ENCODE measurements at places on chromosomes 16 and 17.
A peak's percentile ranks its signal among the peaks of the same experiment; 100 is the strongest.

- peak; percentile 73 for DNase-seq
These were observed 6.8 kb downstream of the ZNF267 start for GRCh38 chr16:31880322-31880979.

DNA sequence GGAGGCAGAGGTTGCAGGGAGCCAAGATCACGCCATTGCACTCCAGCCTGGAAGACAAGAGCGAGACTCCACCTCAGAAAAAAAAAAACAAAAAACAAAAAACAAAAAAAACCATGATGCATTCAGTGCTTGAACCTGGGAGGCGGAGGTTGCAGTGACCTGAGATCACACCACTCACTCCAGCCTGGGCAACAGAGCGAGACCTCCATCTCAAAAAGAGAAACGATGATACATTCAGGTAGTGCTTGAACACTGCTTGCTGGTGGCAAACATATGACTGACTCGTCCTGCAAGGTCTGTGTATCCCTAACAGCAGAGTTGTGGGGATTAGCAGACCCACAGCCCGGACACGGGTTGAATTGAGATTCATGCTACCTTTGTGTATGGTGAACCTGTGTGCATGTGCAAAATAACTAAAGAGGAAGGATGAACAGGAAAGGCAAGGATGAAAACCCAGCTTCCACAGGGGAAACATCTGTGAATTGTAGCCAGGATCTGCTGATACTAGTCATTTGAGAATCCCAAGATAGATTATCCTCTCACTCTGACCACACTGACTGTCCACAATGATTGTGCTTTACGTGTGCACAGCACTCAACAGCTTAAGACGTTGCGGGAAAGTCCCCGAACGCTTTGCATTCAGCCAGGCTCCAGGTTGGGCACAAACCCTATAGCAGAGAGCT, 52.4 kb upstream of the MRPS23 start:
- DNase-seq, result no peak

DNA sequence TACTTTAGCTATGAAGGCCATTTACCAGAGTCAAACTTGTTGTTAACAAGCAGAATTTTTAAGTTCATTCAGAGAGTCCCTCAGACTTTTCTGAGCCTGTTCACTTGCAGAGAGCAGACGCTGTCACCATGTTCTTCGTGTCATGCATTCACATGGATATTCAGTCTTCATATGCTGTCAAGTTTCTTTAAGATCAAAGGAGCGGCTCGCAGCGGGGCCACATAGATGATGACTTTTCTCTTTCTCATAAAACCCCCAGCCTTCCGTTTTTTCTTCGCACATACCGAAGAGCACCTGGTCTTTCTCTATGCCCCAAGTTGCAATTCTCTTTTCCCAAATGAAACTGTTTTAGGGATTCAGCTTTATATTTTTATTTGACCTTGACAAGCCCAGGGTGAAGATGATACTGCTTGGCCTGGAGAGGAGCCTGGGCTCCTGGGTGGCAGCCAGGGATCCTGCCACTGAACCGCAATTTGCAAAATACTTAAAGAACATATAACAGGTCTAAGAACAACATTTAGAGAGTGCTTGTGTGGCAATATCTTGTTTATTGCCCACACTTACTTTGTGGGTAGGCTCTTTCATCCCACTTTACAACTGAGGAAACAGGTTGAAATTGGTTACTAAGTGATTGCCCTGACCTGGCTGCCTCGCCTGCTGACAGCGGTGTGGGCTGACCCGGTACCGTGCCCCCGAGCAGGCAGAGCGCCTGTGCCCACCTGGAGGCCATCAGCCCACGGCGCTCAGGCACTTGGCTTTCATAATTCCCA, 22.9 kb downstream of the SEC14L1 start:
- DNase-seq, result no peak

DNA sequence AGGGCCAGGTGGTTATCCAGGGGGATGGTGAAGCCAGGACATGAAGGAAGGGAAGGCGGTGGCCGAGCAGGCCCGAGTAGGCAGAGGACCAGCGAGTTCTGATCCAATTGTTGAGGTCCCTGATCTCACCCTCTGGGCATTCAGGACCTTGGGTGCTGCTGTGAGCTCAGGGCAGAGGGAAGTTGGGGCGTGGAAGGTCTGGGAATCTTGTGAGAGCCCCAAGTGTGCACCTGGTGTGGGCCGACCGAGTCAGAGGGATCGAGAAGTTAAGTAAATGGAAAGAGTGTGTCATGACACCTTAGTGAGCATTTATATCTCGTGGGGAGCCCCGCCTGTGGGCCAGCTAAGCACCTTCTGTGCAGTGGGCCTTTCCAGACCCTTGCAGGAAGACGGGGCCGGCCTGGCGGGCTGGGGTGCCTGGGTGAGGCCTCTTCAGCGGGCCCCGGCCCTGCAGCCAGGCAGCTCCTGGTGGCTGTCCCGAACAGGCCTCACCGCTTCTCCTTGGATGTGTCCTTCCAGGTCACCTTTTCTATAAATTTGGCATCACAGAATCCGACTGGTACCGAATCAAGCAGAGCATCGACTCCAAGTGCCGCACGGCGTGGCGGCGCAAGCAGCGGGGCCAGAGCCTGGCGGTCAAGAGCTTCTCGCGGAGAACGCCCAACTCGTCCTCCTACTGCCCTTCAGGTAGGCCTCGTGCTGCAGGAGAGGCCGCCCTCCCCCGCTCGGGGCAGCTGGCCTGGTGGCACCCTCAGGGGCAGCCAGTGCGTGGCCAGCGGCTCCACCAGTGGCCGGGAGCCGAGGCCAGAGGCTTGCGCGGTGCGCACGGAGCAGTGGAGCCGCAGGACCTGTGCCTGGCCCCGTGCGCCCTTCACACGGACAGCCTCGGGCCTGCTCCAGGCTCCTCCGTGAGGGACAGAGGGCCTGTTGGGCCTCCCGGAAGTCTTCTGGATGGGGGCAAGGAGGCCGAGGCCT, 76.0 kb downstream of the BANP start:
- DNase-seq, result no peak

DNA sequence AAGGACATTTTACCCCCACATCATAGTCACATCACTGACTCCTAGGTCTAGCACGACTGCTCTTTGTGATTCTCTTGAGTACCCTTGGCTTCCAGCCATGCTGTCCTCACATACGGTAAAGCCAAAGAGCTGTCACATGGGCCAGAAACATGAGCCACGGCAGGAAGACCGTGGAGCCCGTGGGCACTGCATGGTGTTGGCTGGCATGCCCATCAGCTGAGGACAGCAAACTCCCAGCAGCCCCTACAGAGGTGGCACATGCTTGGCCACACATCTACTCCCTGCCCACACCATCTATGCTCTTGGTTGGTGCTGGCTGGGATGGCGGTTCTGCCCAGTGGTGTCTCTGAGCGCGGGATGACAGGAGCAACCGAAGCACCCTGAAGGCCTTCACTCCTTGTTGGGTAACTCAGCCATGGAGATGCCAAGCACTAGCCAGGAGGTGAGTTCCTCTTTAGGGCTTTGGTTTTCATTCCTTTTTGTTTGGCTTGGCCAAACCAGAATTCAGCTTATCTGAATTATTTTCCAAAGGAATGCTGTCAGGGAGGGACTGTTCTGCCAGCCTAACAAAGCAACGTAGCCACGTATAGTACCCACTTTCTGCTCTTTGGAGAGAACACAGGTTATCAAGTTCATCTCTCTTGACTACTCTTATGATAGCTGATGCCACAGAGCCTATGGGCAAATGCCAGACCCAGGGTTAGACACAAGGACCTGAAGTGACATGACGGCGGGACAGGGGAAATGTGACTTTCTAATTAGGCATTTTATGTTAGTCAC, 10.0 kb downstream of the TNFAIP1 start:
- DNase-seq, result no peak

DNA sequence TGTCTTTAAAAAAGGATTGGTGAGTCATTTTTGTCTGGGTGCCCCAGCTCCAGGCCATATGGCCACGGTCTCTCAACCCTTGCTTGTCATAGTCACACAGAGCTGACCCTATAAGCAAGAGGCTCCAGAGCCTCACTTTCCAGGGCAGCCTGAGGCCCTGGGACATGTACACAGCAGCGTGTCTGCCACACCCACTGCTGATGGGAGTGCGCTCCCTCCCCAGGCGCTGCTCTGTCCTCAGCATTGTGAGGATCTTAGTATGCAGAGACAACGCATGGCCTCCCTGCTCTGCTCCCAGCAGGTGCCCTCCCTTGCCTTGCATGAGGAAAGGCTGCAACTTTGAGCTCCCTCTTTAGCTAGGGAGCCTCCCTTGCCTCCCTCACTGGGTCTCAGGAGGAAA, 80.8 kb upstream of the CRHR1 start:
- no peak for DNase-seq

DNA sequence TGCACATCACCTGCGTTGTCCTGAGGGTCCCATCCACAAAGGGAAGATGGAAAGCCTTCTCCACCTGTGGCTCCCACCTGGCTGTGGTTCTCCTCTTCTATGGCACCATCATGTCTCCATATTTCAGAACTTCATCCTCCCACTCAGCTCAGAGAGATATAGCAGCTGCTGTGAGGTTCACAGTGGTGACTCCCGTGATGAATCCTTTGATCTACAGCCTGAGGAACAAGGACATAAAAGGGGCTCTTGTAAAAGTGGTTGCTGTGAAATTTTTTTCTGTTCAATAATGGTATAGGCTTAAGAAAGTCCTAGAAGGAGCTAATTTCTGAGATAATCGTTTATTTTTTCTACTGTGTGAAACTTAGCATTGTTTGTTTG, 18.7 kb downstream of the ZNF200 start:
- DNase-seq, result no peak

DNA sequence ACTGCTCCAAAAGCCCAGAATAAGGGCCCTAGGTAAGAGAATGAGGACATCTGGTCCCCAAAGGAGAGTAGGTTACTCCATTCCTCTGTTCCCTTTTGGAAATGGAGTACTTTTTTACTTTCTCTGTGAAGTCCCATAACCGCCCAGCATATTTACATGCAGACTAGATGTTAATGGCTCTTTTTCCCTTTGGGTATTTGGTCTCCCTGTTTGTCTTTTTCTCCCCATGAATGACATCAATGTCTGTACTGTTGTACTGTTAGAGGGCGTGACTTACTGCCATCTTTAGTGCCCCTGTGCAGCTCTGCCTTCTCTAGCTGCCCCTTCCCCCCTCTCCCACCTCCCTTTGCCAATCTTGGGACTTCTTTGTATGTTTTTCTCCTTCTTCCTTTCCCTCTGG, 19.0 kb downstream of the GPR179 start:
- no peak for DNase-seq

DNA sequence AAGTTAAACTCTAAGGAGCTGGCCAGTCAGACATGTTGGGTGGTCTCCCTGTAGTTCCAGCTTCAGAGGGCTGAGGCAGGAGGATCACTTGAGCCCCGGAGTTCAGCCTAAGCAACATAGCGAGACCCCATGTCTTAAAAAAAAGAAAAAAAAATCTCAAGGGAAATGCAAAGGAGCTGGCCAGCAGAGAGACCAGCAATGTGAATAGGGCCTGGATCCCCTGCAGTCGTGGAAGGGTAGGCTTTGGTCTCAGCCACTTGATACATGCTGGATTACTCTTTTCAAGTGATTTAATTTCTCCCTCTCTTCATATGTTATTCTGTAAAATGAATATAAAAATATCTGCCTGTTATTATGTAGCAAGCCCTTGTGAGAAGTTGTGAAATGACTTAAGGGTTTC, 207.7 kb downstream of the SPECC1 start:
- no peak for DNase-seq

GRCh38 chr17:70563281-70563820, 394.0 kb downstream of the KCNJ2 start:
- no peak for DNase-seq

- no peak for DNase-seq
These were observed at the start of gene PHLPP2 for GRCh38 chr16:71724320-71724751. PHLPP2 (minus strand) TSS chr16:71724701; CDS start chr16:71714795, 9,906 bp downstream.

DNA sequence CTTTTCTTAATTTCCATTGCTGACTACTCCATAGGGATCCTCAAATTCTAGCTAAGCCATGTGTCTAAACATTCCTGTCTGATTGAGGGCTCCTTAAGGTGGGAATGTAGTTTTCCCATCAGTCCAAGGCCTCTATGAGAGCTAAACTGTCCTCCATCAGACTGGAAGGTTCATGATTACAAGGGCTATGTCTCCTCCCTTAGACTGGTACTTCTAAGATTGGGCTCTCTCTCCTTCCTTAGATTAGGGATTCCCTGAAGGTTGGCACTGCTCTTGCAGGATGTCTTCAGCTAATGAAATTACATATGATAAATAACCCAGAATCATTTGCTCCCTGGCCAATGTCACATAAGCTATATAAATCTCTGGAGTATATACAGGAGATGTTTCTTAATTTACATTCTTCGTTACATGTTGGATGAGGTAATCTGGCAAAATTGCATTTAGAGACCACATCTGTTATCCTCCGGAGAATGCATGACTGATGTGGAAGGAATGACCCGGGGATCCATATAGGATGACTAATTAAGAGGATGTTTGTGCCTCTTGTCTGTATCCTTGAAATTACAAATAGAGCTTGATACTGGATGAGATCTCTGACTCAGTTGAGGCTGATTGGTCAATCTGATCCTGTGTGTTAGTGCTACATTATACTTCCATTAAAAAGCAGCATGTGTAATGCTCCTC, 14.2 kb downstream of the B4GALNT2 start:
- peak; percentile 97 for DNase-seq

DNA sequence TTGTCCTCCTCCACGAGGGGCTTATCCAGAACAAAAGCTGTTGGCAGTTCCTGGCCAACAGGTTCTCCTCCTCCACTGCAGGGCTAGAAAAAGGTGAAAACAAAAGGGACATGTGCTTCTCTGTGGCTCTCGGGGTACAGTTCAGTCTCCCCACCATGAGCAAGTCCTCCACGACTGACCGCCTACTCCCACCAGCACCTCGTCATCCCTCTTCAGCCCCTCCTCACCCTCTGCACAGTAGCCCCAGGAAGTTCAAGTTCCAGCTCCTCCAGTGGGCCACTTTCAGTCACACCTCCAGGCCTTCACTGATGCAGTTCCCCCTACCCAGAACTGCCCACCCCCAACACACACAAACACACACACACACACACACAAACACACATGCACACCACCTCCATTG, 19.4 kb downstream of the KRT9 start:
- DNase-seq, result no peak

GRCh38 chr16:78894886-78895285, 705.7 kb downstream of the MAF start:
- DNase-seq, result no peak

DNA sequence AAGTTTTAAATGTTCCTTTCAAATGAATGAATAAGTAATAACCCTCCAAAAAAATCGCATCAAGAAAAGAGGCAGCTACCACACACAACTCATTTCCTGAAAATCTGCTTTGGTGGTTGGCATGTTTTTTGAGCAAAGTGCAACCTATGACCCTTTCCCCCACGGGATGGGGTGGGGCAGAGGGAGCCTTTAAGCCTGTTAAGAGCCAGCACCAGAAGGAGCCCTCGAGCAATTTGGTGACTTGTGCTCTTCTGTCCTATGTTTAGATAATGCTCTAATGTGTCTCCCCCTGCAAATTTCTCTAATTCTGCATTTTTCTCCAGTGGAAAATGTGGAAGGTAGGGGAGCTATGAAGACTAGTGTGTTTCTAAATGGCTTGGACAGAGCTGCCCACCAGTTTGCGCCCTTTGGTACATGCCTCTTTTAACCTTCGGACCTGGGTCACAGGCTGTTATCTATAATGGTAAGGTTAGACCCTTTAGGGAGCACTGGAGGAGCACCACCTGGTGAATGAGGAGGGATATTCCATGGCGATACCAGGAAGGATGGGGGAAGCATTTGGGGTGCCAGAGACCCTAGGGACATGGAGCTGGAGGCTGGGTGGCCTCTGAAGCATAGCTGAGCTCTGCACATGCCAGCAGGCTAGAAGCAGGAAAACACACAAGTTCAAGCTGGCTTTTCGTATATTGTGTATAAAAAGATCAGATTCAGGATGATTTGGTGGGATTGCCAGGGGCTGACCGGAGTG, 1.6 kb downstream of the PYCARD start:
- DNase-seq, result no peak
